Right renal pelvis (tissue), 4 donors: ENCODE measurements at places on chromosomes 5 and 9. TPM values are rescaled to one million over a fixed set of nuclear protein-coding genes. Genes with fewer than 3 reads are reported as not detected.

The PCDHB9 gene
- polyA plus RNA-seq: 4.2 TPM

GRCh38 chr9:242461-243080 lies 27.9 kb downstream of the DOCK8 start:
- no peak for DNase-seq

DNA sequence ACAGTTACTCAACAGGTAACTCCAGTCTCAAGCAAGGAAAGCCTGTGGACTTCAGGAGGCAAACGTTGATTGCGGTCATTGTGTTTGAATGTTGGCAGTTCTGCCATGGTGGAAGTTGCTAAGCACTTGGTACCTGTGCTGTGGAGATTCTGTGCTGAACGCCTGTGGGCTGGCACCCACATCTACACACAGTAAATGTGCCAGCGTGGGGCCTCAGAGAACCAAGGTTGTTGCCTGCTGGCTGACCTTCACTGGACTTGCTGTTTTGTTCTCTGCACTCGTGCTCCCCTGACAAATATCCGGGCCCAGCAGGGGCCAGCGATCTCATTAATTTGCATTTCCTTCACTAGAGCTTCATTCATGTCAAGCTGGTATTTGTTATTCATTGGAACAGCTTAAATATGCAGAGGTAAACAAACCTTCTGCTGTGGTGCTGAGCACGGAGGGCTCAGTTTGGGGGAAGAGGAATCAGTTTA lies 141.8 kb downstream of the PRKACG start:
- DNase-seq: no peak

GRCh38 chr9:1879501-1879900 lies 135.6 kb upstream of the SMARCA2 start:
- DNase-seq: no peak

- no peak for DNase-seq
Measured at GRCh38 chr5:2430606-2431005, 320.9 kb downstream of the IRX2 start.
